ENCODE measurements at places on chromosomes 1 and 21.
A peak's percentile ranks its signal among the peaks of the same experiment; 100 is the strongest.

DNA sequence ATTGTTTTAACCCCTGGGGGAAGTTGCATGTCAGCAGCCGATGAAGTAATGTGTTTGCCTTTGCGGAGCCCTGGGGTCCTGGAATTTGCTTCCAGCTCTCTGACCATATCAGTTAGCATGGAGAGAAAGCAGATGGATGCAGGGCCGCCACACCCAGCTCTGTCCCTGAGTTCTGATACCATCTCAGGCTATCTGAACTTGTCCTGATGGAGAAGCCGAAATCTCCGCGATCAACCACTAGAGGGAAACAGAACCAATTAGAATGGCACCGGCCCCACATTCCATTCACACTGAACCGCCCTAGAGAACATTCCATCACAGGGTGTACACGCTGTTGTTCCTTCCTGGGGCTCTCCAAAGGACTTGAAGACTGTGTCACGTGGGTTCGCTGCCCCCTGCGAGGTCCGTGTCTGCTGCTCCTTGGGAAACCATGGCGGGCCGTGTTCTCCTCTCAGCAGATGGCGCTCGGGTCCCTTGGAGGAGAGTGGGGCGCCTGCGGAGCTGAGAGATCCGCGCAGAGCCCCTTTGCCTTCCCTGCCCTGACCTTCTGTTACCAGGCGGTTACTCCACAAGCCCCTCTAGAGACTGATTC, 75.4 kb downstream of the ABCA4 start:
- DNase-seq: peak; percentile 56

GRCh38 chr1:24648919-24649318, 5.8 kb downstream of the SRRM1 start:
- no peak for DNase-seq

DNA sequence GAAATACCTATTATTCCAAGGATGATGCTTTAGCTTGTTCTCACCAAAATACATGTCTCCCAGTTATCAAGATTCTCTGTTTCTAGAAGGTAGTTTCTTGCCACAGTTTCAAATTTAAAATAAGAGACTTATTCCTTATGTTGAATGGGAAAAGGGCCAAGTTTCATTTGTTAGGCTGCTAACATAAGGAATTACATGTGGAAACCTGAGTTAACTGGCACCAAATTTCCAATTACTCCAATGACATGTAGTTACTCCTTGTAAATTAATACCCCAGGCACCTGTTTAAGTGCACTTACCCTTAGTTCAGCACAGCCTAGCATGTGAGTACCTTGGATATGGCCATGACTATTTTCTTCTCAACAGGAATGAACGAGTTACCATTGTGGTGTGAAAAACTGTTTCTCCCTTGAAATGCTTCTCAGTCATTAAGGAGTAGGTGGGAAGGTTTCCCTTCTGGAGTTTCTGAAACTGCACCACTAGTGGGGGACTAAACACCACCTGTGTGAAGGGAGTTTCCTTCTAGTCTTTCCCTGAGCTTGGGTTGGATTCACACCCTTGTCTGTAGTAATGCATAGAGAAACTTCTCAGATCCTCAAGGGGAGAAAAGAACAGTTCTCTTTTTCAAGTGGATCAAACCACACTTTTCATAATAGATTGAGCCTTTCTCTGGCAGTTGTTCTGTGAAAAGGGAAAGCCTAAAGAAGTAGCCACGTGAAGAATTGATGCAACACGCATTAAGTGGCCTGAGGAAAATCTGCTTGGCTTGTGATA, 32.3 kb upstream of the LRRC8C start:
- DNase-seq: no peak

GRCh38 chr1:228314315-228314657, 92.3 kb downstream of the TRIM11 start:
- no peak for DNase-seq

DNA sequence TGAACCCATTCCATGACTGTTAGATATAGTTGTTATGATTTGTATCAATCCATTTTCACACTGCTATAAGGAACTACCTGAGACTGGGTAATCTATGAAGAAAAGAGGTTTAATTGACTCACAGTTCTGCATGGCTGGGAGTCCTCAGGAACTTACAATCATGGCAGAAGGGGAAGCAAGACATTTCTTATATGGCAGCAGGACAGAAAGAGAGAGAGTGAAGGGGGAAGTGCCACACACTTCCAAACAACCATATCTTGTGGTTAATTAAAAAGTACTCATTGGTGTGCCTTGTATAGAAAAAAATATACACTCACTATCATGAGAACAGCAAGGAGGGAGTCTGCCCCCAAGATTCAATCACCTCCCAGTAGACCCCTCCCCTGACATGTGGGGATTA, 137.6 kb upstream of the NBPF11 start:
- DNase-seq: no peak

DNA sequence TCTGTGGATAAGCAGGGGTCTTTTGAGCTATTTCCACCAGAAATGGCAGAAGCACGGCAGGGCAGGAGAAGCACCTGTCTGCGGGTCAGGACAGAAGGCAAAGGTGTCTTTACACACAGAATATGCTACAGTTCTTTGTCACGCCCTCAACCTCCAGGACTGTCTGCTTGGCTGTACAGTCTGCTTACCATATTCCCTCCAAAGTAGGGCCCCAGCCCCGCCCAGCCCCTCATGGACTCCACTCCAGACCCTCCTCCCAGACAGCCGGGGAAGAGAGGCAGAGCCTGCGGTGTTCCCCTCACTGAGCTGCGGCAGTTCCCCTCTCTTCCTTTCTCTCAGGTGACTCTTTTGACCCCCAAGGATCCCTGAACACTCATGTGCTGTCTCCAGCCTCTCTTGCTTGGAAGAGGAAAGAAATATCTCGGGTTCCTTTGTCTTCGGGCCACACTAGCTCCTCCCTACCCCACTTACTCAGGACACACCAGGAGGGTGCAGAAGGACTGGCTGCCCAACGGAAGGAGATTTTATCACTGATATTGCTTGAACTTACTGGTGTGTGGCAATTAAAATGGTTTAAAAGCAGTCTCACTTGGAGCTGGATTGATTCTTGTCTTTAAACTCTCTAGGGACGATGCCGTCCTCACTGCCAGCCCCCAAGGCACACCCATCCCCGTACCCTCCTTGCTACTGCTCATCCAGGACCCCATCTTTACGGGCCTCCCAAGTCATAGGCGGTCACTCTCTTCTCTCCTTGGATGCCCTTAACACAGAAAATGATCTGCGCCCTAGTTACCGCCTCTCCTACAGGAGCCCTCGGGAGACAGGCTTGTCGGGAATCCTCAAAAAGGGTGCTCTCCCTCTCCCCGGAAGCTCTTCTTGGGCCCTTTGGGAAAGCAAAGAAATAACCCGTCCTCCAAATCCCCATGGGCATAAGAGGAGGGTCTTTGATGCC, 169.7 kb downstream of the TOMM20 start:
- DNase-seq: no peak

- DNase-seq: no peak
These were observed 102.0 kb downstream of the PTPN14 start for GRCh38 chr1:214449371-214449770.

- DNase-seq: peak; percentile 10
These were observed 57.3 kb downstream of the ZNF644 start for GRCh38 chr1:90964444-90965035.

GRCh38 chr1:246811985-246812384, 87.8 kb downstream of the SCCPDH start:
- no peak for DNase-seq

DNA sequence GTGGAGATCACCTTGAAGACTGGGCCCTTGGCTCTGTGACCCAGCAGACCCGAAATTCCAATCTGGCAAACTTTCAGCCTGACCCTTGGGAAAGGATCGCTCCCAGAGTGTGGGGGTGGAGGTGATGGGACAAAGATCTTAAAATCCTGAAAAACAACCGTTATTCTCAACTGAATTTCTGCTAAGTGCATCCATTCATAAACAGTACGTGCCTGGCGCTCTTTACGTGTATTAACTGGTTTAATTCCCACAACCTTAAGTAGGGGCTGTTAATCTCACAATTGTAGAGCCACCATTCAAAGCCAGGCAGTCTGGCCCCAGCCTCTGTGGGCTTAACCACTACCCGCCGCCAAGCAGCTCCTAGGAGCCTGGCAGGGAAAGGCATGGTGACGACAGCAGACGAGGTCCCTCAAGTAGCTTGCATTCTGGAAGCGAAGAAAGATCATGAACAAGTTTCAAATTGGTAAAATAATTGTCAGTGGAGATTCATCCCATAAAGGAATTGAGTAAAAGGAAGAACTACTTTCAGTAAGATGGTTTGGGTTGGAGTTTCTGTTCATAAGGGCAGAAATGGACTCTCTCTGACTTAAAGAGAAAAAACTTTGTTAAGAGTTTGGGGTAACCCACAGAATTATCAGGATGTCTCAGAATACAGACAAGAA, 11.4 kb upstream of the RGS16 start:
- peak; percentile 83 for DNase-seq

GRCh38 chr1:62436039-62436465, 797 bp upstream of the USP1 start:
- DNase-seq: peak; percentile 100

- no peak for DNase-seq
These were observed 100.6 kb downstream of the RHOU start for GRCh38 chr1:228835911-228836310.

GRCh38 chr21:43300496-43301408, 126.2 kb downstream of the SIK1 start:
- no peak for DNase-seq

- DNase-seq: no peak
These were observed 455.9 kb downstream of the PLPP3 start for GRCh38 chr1:56123421-56123820.

- DNase-seq: no peak
These were observed 7.9 kb downstream of the S100B start for GRCh38 chr21:46597031-46597430.

DNA sequence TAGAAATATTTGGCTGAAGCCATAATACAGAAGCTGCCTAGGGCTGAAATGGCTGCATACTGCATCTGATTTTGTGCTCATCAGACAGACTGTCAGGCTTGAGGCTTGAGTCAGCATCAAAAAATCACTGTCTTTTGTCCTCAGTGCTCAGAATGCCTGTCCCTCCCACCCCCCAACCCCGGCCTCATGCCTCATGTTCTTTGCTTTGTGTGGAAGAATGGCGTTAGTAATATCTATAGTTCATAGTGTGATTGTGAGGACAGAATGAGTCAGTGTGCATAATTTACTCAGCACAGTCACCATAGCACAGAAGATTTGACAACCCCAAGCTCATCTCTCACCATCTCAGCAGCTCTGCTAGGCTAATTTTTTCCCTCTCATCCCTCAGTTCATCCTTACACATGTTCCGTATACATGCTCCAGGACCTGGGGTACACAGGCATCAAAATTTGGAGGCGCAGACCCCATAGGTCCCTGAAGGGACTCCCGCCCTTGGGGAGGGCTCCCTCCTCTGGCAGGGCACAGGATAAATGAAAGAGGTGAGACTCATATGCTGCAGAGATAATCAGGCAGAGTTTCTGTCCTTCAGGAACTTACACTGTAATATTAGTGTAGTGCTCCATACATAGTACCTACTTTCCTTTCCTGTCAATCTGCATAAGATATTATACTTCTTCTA, 159.1 kb upstream of the C8B start:
- DNase-seq: no peak

DNA sequence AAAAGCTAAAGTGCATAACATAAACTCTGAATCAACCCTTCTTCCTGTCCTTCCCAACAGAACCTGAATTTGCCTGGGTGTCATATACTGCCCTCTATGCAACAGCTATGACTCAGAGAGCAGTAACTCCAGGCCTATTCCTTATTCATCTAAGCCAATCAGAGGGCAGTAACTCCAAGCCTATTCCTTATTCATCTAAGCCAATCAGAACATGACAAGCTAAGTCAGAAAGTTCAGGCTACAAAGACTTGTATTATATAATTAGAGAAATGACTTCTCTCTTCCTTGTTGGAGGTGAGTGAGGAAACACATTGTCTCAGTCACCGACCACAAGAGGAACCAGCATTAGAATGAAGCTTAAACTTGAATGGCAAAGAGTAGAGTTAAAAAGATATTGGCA, 26.2 kb upstream of the TADA1 start:
- DNase-seq: no peak

DNA sequence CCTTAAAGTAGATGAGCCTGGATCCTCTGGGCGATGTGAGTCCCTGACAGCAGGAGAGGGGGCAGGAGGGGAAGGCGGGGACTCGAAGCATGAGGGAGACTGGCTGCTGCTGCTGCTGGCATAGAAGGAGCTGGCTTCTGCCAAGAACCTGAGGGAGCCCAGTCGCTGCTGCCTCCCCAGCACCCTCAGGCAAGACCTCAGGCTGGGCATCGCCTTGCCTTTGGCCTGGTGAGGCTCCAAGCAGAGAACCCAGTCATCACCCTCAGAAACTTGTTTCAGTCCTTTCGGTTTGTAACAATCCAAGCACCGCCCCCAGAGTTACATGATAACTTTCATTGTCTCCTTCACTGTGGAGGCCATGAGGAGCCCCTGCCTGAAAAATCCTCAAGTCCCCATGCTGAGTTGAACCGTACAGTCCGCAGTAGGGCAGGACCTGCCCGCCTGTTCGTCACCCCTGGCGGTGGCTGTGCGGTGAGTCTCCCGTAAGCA, 38.8 kb downstream of the POFUT2 start:
- DNase-seq: peak; percentile 70

- peak; percentile 78 for DNase-seq
These were observed 2.8 kb upstream of the ZBTB7B start for GRCh38 chr1:154999571-155000410.

GRCh38 chr1:57270927-57271698, 152.7 kb downstream of the DAB1 start:
- no peak for DNase-seq

DNA sequence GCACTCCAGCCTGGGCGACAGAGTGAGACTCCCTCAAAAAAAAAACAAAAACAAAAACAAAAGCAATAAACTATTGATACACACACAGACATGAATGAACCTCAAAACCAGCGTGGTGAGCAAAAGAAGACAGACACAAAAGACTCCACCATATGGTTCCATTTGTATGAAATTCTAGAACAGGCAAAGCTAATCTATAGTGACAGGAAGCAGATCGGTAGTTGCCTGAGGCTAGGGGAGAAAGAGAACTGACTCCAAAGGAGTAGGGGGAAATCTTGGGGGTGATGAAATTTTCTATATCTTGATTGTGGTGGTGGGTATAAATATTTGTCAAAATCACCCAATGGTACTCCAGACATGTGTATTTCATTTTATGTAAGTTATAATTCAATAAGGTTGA, 20.9 kb downstream of the LACTBL1 start:
- no peak for DNase-seq

GRCh38 chr1:149926296-149926695, 1.3 kb downstream of the SF3B4 start:
- no peak for DNase-seq

DNA sequence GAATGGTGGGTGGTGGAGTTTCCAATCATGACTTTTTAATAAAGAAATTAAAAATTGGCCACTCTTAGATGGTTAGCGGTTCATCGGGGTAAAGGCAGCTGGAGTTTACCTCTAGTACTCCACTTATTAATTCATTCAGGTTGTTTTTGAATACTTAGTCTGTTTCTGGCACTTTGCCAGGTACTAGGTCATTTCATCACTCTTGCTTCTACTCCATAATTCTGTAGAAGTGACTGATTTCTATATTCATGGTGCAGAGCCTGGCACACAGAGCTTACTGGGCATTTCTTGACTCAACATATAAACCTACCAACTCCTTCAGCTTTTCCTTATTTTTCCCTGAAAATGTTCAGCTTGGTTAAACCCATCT, 31.5 kb downstream of the FOXD2 start:
- DNase-seq: peak; percentile 27

Measured in NCI-H1417 (cell line).